AG09309 (cell line): ENCODE measurements at places on chromosomes 7 and 10.

- DNase-seq, result no peak
Measured at GRCh38 chr7:100154651-100155491, 3.7 kb downstream of the TRAPPC14 start.

DNA sequence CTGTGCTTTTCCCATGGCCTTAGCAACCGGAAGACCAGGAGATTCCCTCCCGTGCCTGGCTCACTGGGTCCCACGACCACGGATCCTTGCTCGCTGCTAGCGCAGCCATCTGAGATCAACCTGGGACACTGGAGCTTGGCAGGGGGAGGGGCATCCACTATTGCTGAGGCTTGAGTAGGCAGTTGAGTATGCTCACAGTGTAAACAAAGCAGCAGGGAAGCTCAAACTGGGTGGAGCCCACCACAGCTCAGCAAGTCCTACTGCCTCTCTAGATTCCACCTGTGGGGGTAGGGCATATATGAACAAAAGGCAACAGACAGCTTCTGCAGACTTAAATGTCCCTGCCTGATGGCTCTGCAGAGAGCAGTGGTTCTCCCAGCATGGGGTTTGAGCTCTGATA is 697.0 kb downstream of the SORCS1 start:
- DNase-seq, result no peak

DNA sequence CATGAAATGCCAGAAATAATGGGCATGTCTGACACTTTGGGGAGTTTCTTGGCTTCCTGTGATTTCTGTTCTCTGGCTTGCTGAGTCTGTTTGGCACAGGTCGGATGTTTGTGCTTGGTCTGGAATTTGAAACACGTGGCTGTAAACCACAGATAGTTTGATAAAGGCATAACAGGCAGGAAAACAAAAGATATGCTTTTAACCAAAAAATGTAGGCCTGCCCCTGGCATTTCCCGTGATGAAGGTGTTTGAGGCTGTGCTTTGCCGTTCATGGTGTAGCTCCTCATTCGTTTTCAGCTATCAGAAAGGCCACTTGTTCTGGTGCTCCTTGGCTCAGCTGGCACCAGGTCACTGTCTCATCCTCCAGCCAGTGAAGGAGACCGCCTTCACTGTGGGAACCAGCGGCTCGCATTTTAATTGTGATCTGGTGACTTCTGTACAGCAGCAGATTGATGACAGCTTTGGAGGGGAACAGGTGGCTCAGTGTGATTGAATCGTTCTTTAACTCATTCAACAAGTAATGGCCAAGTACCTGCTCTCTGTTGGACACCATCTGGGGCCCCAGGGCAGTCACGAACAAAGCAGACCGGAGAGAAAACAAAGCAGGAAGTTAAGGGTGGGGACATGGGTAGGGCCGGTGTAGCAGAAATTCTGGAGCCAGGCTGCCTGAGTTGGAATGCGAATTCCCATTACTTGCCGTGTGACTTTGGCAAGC is 111.5 kb downstream of the CCNY start:
- DNase-seq, result peak; percentile 27

DNA sequence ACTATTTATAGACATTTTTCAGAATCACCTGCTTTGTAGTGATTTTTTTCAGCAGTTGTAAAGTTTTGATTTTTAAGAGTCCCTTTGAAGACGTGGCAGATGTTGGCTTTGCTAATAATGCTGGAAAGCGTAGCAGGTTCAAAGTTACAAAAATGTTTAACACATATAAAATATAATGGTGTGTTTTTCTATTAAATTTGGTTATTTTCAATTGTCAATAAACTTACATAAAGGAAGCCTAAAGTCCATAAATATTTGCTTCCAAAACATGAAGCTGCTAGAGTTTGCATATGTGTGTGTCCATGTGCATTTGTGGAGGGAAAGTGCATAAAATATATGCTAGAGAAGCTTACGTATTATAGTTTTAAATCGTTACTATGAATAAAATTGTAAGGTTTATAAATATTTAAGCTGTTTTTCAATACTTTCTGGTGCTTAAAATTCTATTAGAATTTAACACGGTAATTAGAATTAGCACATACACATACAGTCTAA is 3.7 kb downstream of the MEOX2 start:
- DNase-seq, result no peak

DNA sequence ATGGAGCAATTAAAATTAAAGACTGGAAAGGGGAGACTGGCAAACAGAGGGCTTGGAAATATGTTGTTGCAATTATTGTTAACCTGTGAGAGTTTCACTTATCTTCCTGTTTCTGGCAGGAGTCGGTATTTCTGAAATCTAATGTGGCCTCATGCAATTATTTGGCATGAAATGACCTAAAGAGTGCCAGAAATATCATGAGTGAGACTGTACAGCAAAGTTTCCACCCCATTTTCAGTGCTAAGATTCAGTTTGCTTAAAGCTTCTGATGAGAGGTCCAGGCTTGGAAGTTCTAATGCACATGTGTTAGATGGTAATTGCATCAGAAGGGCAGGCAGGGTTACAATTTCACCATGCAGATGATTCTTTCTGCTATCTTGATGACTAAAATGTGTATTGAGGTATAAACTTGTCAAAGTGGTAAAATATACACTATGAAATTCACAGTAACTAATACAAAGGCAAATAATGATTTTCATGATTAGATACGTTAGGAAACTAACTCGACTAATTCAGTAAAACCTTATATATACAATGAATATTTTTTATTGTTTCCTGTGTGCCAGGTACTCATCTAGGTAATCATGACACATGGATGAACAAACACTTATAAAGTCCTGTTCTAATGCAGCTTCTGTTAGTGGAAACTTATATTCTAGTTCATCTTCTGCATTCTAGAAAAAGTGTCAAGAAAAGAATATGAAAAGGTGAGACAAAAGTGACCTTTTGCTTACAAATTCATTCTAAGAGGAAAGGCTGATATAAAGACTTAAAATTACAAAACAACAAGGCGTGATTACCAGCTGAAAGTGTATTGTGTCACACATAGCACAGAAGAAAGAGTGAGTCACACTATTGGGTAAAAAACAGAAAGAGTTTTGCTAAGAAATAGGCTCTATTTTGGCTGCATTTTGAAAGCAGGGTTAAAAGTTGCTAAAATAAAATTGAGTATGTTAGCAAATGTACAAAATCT is 533.4 kb upstream of the SEMA3D start:
- peak; percentile 49 for DNase-seq

DNA sequence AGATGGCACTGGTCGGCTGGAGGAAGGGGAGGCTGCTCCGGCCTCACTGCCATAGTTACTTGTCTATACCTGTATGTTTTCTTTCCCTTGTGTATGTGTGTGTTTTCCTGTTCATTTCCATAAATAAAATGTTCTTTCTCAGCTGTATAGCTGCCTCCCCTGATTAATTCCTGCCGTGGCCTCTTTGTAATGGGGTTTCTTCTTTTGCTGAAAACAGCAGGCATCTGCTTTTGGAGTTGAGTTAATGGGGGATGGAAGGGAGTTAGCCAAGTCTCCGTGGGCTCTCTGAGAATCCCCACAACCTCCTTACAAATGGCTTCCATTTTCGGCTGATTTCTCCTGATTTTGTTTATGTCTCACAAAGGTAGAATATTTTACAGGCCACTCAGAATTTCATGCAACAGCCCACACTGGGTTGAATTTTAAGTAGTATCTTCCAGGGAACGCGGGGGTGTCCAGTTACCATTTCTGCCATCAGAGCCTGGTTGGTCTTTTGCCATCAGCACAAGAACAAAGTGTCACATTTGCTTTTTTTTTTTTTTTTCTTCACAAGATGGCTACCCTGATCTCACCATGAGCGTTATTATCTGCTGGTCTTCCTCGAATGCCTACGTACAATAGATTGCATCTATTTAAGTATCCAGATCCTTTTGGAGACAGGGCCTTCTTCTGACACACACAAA is 88.1 kb upstream of the NRP1 start:
- no peak for DNase-seq

DNA sequence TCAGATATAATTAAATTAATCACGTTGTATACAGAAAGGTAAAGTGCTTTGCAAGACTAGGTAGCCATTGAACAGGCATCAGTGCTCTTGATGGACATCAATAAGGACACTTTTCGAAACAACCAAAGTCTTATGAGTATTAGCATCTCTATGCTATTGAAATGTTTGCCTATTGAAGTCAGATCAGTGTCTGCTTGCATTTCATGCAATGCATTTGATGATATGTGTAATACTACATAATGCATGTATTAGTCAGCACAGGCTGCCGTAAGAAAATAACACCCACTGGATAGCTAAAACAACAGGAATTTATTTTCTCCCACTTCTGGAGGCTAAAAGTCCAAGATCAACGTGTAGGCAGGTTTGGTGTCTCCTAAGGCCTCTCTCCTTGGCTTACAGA is 209.3 kb upstream of the PLXDC2 start:
- DNase-seq, result no peak

DNA sequence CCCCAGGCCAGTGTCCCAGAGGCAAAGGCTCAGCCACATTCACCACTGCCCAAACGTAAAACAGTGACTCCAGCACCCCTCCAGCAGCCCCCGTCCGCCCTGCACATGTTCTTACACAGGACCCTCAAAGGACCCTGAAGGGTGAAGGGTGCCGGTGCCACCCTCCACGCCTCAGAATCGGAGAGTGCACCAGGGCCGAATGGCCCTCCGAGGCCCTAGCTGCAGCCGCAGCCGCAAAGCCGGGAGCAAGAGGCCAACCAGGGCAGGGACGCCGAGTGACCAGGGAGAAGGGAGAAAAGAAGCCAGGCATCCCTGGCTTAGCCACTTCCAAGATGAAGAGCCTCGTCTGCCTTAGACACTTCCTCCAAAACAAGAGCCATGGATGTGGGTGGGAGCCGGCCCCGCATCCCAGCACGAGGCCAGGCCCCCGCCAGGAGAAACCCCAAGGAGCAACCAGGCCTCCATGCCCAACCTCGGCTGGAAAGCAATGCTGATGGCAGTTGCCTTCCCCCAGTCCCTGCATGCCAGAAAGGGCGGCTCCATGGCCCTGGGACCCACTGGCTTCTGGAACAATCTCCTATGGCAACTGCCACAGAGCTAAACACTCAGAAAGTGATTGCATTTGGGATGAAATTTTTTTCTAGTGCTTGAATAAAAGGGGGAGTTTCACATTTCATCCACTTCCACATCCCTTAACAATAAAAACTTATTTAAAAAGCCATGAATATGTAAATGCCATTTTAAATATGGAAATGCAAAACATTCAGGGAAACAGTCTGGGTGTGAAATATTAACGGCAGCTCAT is 92.3 kb downstream of the MAD1L1 start:
- DNase-seq, result no peak

GRCh38 chr7:42457663-42458062 is 220.7 kb upstream of the GLI3 start:
- DNase-seq, result no peak

DNA sequence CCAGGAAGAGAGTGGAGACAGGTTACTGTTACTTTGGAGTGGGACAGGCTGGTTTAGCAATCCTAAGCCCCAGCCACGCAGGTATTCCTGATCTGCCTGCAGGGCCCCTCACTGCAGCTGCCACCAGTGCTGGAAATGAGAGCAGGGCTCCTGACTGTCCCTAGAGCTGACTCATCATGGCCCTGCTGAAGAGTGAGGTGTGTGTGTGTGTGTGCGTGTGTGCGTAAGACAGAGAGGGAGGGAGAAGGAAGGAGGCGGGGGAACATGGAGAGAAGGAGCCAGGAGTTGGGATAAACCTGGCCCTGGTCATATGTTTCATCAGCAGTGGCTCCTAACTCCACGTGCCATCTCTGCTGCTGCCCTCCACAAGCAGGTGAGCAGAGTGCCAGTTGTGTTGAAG is 3.6 kb downstream of the FOXI2 start:
- DNase-seq, result no peak

DNA sequence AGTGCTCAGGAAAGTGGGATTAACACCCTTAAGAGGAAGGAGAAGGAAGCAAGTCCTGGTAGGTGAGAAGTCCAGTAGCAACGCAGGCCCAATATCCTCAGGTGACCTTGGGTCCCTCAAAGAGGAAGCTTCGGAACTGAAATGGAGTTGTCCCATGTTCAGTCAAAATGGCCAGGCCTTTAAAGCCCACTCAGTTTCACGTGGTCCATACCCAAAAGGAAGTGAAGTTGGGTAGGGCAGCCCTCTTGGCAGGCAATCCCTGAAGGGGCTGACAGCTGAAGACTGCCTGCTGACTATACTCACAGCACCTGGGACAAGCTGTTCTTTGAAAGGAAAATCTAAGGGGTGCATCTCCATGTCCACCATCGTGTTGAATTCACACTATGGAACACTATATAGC is 3.0 kb downstream of the GSAP start:
- DNase-seq, result no peak

DNA sequence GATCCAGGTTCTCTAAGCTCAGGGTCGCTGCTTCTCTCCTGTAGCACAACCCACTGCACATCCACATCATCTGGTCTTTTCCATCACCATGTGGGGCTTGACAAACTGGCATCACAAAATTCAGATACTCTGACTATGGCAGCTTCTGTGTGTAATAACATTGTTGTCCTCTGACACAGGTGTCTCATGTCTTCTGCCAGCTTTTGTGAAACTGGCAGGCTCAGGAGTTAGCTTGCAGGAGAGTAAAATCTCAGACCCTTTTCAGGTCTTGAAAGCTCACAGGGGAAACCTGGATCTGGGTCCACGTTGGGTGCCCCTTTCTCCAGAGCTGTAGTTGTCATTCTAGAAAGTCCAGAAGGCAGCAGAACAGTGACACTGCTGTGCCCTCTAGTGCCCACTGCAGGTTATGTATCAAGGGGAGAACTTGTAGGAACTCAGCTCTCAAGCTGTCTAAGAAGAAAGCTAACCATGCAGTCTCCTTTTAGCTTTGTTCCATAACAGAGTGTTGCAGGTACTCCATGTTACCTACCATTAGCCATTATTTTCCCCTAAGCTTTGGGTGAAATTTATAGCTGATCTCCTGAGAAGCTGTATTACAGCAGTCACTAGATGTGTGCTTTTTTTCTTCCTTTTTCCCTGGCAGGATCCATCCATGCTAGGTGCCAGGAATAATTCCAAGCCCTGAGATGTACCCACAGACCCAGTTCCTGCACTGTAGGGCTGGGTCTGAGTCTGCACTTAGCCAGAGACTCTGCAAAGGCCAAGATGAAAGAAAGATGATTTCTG is 102.7 kb downstream of the ZNF248 start:
- peak; percentile 5 for DNase-seq

DNA sequence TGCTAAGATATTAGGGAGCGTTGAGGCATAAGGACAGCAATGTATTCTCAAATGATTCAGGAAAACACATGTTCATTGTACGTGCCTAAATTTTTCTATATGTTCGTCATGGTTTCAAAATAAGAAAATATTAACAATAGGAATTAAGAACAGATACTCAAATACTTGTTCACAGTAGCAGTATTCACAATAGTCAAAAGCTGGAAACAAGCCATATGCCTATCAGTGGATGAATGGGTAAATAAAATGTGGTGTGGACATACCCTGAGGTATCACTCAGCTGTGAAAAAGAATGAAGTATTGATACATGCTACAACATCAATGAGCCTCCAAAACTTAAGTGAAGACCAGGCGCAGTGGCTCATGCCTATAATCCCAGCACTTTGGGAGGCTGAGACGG is 84.7 kb upstream of the PTER start:
- no peak for DNase-seq

- no peak for DNase-seq
Measured at GRCh38 chr10:3110782-3111620, 43.7 kb downstream of the PFKP start.
